Skin of body (tissue), 3 donors: ENCODE measurements at places on chromosomes 3 and 15. TPM values are rescaled to one million over a fixed set of nuclear protein-coding genes. Genes with fewer than 3 reads are reported as not detected.

DNA sequence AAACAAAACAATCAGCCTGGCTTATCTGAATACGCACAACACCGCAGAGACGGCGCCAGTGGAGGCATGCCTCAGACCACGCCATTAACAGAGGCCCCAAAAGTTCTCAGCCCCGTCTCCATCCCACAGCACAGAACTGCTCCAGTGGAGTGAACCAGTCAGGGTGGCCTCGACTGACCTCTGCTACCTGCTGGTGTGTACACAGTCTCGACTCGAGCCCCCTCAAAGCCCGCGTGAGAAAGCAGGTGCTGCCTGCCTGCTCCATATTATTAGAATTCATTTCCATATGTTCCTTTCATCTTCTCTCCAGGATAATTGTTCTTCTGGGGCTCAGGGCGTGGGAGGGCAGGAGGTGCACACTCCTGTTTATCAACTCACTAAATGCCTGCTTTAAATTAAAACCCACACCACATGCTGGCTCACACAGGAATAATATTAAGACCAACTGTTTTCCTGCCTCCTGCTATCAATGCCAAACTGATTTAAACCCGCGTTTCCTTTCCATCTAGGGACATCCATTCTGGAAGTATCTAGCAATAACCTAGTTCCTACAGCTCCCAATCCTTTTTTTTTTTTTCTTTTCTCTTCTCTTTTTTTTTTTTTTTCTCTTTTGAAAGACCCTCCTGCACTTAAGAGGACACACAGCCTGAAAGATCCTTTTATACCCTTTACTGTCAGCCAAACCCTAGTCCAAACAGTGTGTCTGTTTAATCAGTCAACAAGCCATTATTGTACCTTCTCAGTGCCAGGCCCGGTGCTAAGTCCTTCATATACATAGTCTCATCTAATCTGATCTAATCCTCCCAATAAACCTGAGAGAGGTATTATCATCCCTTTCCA lies 101.2 kb downstream of the TLE3 start:
- DNase-seq, result no peak

- DNase-seq, result no peak
Observed at GRCh38 chr3:37458162-37459120, 284.1 kb upstream of the LRRFIP2 start.

DNA sequence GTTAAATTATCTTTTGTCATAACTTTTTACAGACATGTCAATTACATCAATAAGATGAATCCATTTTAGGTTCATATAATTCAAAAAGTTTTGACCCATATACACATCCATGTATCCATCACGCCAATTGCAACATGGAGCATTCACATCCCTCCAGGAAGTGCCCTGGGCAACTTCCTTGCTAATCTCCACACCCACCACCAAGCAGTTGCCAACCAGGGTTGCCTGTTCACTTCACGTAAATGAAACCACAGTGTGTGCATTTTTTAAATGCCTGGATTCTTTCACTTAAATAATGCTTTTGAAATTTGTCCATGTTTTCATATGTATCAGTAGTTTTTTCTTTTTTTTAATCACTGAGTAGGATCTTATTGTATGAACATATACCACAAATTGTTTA lies 40.7 kb upstream of the LYZL4 start:
- DNase-seq, result no peak

DNA sequence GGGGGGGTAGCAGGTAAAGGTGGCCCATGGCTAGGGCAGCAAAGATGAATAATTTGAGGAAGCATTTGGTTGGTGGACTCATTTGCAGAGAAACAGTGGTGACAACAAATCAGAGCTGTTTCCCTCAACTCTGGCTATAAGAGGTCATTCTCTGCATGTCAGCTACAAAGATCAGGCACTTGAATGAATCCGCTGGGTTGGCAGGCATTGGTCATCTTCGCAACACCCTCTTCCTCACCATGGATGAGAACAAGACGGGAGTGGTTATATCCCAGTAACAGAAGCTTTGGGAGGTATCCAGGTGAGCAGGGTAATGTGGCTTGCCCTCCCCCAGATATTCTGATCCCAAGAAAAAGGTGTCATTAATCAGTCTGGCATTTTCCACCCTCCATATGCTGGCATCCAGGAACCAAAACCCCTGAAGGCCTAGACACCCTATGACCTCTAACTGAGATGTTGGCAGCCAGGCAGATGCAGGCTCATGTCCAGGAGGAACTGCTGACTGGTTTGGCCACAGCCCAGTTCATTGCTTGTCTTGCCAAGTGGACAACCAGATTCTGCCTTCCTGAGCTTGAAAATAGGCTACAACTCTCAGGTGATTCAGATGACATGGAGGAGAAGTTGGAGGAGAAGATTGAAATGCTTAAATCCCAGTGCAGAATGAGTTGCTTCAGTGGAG lies 108.9 kb upstream of the TRIM42 start:
- no peak for DNase-seq

ZNF502 gene
- total RNA-seq, result 6.8 TPM

GPR160 gene
- total RNA-seq, result 4.6 TPM

TUSC7 gene
- not detected for total RNA-seq

KIF7 gene
- 7.0 TPM for total RNA-seq

PP2D1 gene
- total RNA-seq, result not detected
